ENCODE measurements at places on chromosomes 2 and 18.
A peak's percentile ranks its signal among the peaks of the same experiment; 100 is the strongest.

DNA sequence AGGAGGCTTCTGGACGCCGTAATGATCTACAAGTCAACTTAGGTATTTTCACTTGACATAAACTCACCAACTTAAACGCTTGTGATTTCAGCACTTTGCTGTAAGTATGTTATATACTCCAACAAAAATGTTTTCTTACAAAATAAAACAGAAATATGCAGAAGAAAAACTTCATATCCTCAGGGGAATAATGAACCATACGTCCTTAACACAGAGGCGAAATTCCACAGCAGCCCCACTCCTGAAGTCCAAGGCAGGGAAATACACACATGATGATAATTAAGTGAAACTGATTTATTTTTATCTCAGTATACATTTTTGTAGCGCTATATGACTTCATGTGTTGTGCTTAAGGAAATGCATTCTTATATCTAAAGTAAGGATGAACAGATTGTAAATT, 335.4 kb upstream of the VWC2L start:
- no peak for DNase-seq
- no peaks in the 10 kb centered on the region for H3K4me1 ChIP-seq
- H3K27ac ChIP-seq: no peak overlapping the region
- H3K36me3 ChIP-seq: no peaks in the 10 kb centered on the region
- no peaks in the 10 kb centered on the region for H3K27me3 ChIP-seq

DNA sequence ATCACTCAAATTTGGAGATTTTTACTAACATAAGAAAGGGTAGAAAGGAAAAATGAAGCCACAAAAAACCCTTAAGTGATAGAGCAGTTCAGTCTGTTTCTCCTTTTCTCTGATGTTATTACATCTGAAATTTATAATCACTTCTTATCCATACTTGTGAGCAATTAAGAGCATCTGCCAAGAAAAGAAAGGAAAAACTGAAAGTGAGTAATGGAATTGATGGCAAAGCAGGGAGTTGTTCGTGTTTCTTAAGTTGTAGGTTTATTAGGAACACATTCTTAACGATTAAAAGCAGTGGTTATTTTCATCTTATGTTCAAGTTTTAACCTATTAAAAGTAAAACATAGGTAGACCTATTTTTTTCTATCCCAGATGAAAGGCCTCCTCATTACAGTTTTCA, 277.7 kb downstream of the RND3 start:
- no peaks in the 10 kb centered on the region for H3K4me1 ChIP-seq
- no peaks in the 10 kb centered on the region for H3K36me3 ChIP-seq
- no peak for DNase-seq
- H3K27me3 ChIP-seq: no peaks in the 10 kb centered on the region

- no peak for DNase-seq
- H3K4me3 ChIP-seq: no peak overlapping the region
- no peak overlapping the region for H3K27ac ChIP-seq
- H3K27me3 ChIP-seq: no peaks in the 10 kb centered on the region
- H3K36me3 ChIP-seq: no peaks in the 10 kb centered on the region
Observed at GRCh38 chr2:46661526-46661925, 182.2 kb downstream of the TMEM247 start.

GRCh38 chr2:230312638-230313037, 14.4 kb upstream of the SP140L start:
- H3K36me3 ChIP-seq: no peaks in the 10 kb centered on the region
- H3K27ac ChIP-seq: no peak overlapping the region
- H3K4me1 ChIP-seq: no peaks in the 10 kb centered on the region
- no peak for DNase-seq
- no peaks in the 10 kb centered on the region for H3K27me3 ChIP-seq
- H3K4me3 ChIP-seq: no peak overlapping the region

DNA sequence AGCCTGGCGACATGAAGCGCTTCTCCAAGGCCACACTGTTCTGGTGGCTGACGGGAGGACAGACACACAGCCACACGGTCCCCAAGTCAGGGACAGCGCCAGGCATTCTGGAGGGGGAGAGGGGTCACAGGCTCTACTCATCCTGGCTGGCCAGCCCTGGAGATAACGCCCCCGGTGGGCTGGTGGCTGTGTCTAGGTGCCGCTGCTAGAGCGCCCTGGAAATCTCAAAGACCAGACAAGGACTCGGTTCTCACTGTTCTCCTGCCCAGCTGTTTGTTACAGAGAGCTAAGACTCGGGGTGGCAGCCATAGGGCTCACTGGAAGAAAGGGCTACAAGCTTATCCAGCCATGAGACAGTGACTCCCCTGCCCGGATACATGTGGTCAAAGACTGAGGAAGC, 72.0 kb downstream of the KCNF1 start:
- no peak overlapping the region for H3K27ac ChIP-seq
- no peak overlapping the region for H3K4me3 ChIP-seq
- H3K36me3 ChIP-seq: no peaks in the 10 kb centered on the region
- DNase-seq: no peak

DNA sequence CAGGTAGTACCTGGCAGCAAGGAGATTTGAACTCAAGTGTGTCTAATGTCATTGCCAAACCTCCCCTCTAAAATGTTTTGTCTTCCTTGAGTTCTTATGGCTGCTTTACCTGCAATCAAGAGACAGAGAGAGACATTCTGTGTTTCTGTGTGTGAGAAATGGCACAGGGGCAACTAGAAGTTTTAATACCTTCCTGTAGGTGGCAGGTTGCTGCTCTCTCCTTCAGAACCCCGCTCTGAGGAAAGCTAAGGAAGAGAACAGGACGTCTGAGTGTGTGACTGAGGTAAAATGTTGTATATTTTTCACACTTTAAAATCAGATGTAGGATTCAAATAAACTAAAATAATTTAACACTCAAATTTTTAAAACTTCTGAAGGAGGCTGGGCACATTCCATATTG, 19.2 kb downstream of the DTNA start:
- DNase-seq: no peak
- no peaks in the 10 kb centered on the region for H3K36me3 ChIP-seq
- H3K27ac ChIP-seq: peak overlapping the region; percentile 64
- no peak overlapping the region for H3K4me3 ChIP-seq
- peaks cover 20% of the 10 kb centered on the region for H3K4me1 ChIP-seq

DNA sequence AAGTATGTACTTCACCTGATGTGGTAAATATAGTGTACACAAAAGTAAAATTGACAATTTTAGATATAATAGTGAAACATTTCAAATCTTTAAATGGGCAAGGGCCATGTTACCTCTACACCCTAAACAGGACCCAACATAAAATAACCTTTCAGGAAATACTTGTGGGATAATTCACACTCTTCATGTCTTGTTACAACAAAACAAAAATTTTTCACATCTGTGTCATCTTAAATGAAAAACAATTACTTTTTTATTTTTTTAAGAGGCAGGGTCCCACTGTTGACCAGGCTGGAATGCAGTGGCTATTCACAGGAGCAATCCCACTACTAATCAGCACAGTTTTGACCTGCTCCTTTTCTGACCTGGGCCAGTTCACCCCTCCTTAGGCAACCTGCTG, 42.1 kb downstream of the SRBD1 start:
- H3K27me3 ChIP-seq: no peaks in the 10 kb centered on the region
- no peak for DNase-seq
- H3K27ac ChIP-seq: no peak overlapping the region
- H3K36me3 ChIP-seq: no peaks in the 10 kb centered on the region
- no peaks in the 10 kb centered on the region for H3K4me1 ChIP-seq

GRCh38 chr18:22523481-22523880, 105.8 kb upstream of the CTAGE1 start:
- H3K27ac ChIP-seq: no peak overlapping the region
- H3K27me3 ChIP-seq: no peaks in the 10 kb centered on the region
- no peak overlapping the region for H3K4me3 ChIP-seq
- H3K4me1 ChIP-seq: no peaks in the 10 kb centered on the region
- no peaks in the 10 kb centered on the region for H3K36me3 ChIP-seq
- DNase-seq: no peak

GRCh38 chr18:52875725-52876124, 535.7 kb downstream of the DCC start:
- no peaks in the 10 kb centered on the region for H3K27me3 ChIP-seq
- no peak overlapping the region for H3K4me3 ChIP-seq
- DNase-seq: no peak
- H3K36me3 ChIP-seq: no peaks in the 10 kb centered on the region

- no peak for DNase-seq
- no peaks in the 10 kb centered on the region for H3K36me3 ChIP-seq
- H3K27me3 ChIP-seq: no peaks in the 10 kb centered on the region
- H3K4me3 ChIP-seq: no peak overlapping the region
- no peaks in the 10 kb centered on the region for H3K4me1 ChIP-seq
Observed at GRCh38 chr2:51723691-51724090, 691.8 kb upstream of the NRXN1 start.

DNA sequence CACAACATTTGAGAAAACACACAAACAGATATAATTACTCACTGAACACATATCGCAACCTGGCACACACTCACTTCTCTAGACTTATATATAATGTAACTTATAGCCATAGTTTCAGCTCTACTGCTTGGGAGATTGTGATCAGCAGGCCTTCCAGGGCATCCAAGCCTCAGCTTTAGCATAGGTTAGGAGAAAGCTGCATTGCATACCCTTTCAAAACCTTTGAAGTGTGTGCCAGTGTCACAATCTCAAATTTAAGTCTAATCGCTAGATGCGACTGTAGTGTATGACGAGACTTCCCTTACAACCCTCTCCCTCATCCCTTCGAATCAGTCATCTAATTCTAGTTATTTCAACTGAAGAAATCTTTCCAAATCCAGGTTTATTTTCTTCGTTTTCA, 30.9 kb downstream of the SLC66A3 start:
- no peaks in the 10 kb centered on the region for H3K27me3 ChIP-seq
- peaks cover 65% of the 10 kb centered on the region for H3K36me3 ChIP-seq
- no peak for DNase-seq
- no peak overlapping the region for H3K27ac ChIP-seq
- H3K4me1 ChIP-seq: no peaks in the 10 kb centered on the region
- no peak overlapping the region for H3K4me3 ChIP-seq

GRCh38 chr2:161178756-161179155, 18.5 kb downstream of the TANK start:
- no peaks in the 10 kb centered on the region for H3K27me3 ChIP-seq
- H3K36me3 ChIP-seq: peaks cover 33% of the 10 kb centered on the region
- no peak overlapping the region for H3K4me3 ChIP-seq
- no peaks in the 10 kb centered on the region for H3K4me1 ChIP-seq

DNA sequence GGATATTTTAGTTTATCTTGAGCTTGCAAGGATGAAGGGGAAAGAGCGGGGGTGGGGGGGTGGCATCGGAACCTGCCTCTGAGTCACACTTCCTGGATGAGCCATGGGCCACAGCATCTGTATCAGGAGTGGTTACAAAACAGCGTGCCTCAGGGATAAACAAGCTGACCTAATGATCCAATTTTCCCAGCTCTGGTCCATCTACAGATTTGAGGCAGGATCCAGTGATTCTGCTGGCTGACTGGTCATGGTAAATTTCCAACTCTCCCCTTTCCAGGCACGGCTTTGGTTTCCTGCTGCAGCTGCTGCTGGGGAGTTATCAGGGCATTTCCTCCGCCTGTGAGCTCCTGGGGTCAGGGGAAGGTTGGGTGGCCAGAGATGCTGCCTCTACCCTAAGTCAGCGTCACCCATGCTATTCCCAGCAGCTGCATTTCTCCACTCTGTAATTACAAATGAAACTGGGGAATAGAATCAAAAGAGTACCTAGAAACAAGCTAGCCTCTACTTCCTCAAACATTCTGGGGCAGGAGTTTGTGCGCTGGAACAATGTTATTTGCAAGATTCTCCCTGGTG, 4.7 kb upstream of the HPCAL1 start:
- no peak for DNase-seq
- H3K36me3 ChIP-seq: no peaks in the 10 kb centered on the region
- H3K27ac ChIP-seq: no peak overlapping the region
- H3K4me3 ChIP-seq: no peak overlapping the region
- no peaks in the 10 kb centered on the region for H3K4me1 ChIP-seq

GRCh38 chr18:10715791-10716190, 190.0 kb downstream of the NAPG start:
- H3K27me3 ChIP-seq: no peaks in the 10 kb centered on the region
- H3K4me3 ChIP-seq: no peak overlapping the region
- DNase-seq: no peak
- no peaks in the 10 kb centered on the region for H3K36me3 ChIP-seq
- H3K4me1 ChIP-seq: no peaks in the 10 kb centered on the region
- H3K27ac ChIP-seq: no peak overlapping the region

GRCh38 chr2:136212426-136213378, 94.8 kb upstream of the CXCR4 start:
- DNase-seq: no peak
- H3K36me3 ChIP-seq: no peaks in the 10 kb centered on the region
- H3K27me3 ChIP-seq: no peaks in the 10 kb centered on the region
- no peak overlapping the region for H3K27ac ChIP-seq

DNA sequence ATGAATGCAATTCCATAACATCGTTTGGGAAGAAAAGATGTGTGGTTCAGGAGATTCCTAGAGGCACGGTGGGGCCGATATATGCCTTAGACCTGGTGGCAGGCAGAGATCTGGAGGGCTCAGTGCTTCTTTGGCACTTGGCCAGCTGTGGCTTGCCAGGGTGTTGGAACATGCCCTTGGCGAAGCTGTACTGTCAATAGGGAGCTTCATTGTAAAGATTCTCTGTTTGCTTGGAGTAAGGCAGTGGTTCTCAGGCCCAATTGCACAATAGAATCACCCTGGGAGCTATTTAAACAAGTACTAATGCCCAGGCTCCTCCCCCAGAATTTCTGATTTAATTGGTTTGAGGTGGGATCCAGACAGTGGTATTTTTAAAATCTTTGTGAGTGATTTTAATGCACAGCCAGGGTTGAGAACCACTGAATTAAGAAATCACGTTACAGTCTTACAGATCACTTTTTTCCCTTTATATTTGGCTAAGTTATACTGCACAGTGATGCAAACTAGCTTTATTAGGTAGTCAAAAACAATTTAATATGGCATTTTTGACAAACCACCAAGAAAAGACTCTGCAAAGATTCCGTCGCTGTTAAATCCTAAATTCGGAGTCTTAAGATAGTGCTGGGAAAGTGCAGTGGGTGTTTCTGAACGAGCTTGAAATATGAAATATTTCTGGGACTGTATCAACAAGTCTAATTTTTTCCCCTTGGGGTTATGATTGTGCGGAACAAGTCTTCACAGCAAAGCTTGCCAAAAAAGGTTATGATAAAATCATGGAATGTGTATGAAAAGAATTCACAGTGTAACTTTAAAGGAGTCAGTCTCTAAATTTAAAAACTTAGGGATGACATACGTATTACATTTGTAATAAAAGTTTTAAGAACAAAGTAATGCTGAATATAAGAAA, 78.0 kb downstream of the CRIM1 start:
- H3K4me1 ChIP-seq: peaks cover 75% of the 10 kb centered on the region
- H3K4me3 ChIP-seq: peak overlapping the region; percentile 37
- H3K27me3 ChIP-seq: no peaks in the 10 kb centered on the region
- no peaks in the 10 kb centered on the region for H3K36me3 ChIP-seq
- peak; percentile 83 for DNase-seq

All from ascending aorta (tissue), 2 donors.